ENCODE measurements at places on chromosomes 2 and 18.
A peak's percentile ranks its signal among the peaks of the same experiment; 100 is the strongest.

DNA sequence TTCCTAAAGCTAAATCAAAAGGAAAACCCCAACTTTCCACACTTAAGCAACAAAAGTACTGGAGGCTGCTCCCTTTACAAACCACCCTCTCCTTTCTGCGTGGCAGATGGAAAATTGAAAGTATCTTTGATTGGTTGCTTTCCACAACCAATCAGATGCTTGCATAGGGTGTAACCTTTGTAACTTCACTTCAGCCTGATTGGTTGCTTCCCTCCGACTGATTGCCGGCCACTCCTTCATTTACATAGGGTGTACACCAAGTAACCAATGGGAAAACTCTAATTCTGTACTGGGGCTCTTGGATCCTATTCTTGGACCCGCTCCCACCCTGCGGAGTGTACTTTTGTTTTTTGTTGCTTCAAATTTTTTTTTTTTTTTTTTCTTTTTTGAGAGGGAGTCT, 297.7 kb downstream of the NCKAP5 start:
- DNase-seq = no peak

DNA sequence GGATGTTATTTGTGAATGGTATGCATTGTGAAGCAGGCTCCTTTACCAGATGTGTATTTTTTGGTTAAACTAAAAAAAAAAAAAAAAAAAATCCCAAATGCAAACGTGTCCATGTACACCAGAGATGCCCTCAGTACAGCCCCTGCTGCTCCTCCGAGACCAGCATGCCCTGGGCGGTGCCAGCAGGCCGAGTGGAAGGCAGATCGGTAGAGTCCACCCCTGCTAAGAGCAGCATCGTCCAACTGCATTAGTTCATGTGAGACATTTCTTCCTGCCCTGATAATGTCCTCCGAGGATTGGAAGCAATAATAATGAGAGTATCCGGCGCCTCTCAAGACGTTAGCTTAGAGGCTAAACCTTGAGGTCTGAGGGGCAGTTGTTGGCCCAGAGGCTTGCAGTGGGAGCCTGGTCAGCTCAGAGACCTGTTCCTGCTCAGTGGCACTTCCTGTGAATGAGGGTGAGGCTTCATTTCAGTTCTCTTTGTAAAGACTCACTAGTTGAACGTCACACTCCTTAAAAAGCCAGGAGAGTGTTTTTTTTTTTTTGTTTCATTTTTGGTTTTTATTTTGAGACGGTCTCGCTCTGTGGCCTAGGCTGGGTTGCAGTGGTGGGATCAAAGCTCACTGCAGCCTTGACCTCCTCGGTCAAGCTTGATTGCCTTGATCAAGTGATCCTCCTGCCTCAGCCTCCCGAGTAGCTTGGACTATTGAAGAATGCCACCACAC, 5.6 kb downstream of the SLC66A3 start:
- no peak for DNase-seq

GRCh38 chr2:28336264-28336980, 56.2 kb upstream of the FOSL2 start:
- no peak for DNase-seq

- peak; percentile 85 for DNase-seq
These were observed 15.9 kb upstream of the ATP6V1B1 start for GRCh38 chr2:70919672-70920366.

- no peak for DNase-seq
These were observed 70.7 kb downstream of the MYOM1 start for GRCh38 chr18:3148930-3149535.

- no peak for DNase-seq
These were observed 139.9 kb downstream of the THADA start for GRCh38 chr2:43455731-43456642.

GRCh38 chr2:120737340-120738101, 1.9 kb downstream of the GLI2 start:
- DNase-seq = no peak

GRCh38 chr2:184945326-184945725, 347.0 kb downstream of the ZNF804A start:
- no peak for DNase-seq

GRCh38 chr18:1466035-1466434, 561.4 kb downstream of the ADCYAP1 start:
- no peak for DNase-seq

DNA sequence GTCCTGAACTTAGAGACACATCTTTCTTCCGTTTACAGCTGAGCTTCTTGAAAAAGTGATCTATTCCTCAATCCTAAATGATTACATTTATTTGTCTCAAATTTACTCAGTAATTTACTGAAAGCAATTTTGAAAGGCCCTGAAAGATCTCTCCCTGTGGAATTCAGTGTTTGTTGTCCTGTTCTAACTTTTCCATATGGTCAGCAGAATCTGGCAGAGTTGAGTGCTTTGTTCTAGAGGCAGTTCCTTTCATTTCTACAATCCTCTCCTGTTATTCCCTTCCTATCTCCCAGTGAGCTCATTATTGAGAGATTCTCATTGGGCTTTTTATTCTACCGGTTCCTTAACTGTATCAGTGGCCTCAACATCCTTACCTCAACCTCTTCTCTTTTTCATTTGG, 36.5 kb upstream of the REG3G start:
- DNase-seq = no peak

DNA sequence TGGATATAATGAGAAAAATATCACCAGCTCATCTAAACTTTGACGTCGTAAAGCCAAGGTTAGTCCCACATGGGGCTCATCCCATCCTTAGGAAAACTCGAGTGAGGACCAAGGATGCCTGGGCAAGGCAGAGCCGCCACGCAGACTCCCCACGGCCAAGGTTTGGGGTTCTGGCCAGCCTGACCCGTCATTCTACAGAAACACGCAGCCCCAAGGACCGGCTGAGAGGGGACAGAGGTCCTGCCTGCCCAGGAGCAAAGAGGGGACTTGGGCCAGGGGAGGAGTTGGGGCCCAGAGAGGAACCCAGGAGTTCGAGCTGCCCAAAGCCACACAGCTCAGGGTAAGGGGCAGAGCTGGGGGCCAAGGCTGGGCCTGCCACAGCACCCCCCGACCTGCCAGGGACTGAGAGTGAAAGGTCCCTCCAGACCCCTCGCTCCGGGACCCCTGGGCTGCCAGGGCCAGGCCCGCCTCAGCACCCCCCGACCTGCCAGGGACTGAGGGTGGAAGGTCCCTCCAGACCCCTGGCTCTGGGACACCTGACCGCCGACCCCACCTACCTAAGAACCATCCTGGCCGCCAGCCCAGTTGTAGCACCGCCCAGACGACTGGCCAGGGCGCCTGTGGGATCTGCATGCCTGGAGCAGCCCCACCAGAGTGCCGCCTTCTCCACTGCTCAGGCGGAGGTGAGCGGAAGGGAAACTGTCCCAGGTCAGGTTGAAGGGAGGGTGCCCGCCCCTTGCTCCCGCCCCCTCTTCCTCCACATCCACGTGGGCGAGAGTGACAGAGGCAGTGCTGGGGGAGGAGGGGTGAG, at the start of gene PDCD1:
PDCD1 (minus strand) TSS at position 689 of the 811 bp plus-strand sequence; CDS start at position 633, 56 bp downstream.
- DNase-seq = no peak

- DNase-seq = no peak
These were observed 126.6 kb downstream of the DPP4 start for GRCh38 chr2:161947406-161947805.

- DNase-seq = peak; percentile 84
These were observed 42.3 kb downstream of the SLC4A1AP start for GRCh38 chr2:27705851-27706622.

DNA sequence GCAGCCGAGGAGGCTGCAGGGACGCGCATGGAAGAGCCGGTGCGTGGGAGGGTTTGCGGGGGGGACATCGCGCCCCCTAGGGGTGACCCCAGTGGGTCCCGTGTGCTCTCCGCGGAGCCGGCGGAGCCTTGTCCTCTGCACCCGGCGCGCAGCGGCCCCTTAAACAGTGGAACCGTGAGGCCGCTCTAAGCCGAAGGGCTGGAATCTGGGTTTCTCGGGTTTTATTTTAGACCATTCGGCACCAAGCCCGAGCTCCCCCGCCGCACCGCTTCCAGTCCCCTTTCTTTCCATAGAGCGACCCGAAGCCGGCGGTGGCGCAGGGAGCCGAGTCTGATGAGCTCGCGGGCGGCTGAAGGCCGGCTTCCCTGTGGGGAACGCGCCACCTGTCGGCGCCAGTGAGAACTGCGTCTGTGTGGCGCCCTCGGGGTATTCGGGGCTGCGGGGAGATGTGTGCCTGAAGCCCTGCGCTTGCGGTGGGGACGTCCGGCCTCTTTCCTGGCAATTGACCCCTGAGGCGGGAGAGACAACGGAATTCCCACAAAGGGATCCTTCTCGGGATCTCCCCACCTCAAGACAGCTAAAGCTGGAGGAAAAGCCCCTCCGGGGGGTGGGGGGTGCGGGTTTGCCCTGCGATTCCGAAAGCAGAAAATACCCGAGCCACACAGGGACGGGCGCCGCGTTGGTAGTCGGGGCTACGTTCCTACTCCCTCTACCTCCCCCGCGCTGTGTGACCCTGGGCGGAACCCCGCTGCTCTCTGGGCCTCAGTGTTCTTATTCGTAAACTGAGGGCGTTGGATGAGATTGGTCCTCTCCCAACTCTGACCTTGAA, 8.2 kb upstream of the EN1 start:
- DNase-seq = peak; percentile 65

- peak; percentile 52 for DNase-seq
These were observed 41.2 kb downstream of the RALBP1 start for GRCh38 chr18:9516437-9517064.

GRCh38 chr2:23520256-23520655, 135.3 kb downstream of the KLHL29 start:
- no peak for DNase-seq

- DNase-seq = no peak
These were observed 49.7 kb downstream of the TRIB2 start for GRCh38 chr2:12766421-12766879.

GRCh38 chr2:191847764-191848163, 876 bp upstream of the CAVIN2 start:
- no peak for DNase-seq

DNA sequence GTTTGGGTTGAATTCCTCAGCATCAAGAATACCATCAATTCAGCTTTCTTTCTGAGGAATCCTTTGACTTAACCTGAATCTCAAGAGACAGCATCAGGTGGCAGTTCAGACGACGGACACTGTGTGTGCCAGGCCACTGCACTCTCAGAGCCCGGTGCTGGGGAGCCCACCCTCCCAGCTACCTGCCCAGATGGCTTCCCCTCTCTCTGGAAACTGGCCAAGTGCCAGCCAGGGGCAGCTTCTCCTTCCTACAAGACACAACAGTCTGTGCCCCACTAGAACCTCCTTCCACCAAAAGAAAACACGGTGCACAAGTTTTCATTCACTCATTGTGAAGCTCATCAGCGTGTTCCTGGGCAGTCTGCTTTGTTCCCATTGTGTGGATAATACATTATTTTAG, 28.5 kb downstream of the MAL start:
- no peak for DNase-seq

Data from HTR-8/SVneo (cell line).